ENCODE measurements at places on chromosomes 5 and 9.

DNA sequence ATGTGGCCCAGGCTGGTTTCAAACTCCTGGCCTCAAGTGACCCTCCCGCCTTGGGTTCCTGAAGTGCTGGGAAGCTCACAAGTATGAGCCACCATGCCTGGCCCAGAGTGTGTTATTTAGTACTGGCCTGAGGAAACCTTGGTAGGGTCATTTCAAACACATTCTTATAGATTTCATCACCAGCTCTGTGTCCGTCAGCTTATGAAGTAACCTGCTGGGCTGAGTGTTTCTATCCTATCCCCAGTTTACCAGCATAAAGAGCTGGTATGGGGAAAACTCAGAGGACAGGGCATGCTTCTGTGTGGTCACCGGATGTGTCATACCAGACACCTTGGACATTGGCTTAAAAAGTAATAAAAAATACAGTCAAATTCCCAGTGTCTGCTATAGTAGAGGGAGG, 45.3 kb downstream of the PTPN3 start:
- no peak for DNase-seq

GRCh38 chr5:141512390-141512910, 23.6 kb downstream of the PCDHGC5 start:
- DNase-seq, result peak; percentile 87

- no peak for DNase-seq
These were observed 22.1 kb downstream of the GOLM1 start for GRCh38 chr9:86077276-86077675.

- DNase-seq, result no peak
These were observed 47.8 kb downstream of the RETREG1 start for GRCh38 chr5:16568875-16569580.

DNA sequence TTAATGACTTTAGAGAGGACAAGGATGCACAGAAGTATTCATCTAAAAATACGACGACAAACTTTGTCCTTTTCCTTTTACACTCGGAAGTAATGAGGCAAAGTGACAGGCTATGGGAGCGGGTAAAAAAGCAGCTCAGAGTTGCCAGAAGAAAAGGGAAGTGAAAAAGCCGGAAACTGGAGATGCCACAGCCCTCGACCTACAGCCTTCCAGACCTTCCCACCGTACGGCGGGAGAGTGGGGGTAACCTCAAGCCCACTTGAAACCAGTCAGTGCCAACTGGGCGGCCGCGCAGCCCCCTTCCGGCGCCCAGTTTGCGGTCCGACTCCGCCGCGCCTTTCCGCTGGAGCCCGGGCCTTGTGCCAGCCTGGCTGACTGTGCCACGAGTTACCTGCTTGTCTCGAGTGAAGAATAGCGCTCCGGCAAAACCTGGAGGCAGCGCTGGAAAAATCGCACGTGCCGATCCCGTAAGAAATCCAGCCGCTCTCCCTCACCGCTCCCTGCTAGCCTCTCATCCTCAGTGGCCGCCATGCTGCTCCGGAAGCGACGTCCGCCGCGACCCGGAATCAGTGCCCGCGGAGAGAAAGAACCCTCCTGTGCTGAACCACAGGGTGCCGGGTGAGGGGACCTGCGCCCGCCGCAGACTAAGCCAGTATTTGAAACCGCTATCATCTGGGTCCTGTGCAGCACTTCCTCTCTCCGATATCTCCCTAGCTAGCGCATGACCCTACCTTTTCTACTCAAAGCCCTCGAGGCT, at the start of gene PGGT1B:
PGGT1B (minus strand) TSS at position 557 of the 757 bp plus-strand sequence; CDS start at position 531, 26 bp downstream.
- peak; percentile 72 for DNase-seq

DNA sequence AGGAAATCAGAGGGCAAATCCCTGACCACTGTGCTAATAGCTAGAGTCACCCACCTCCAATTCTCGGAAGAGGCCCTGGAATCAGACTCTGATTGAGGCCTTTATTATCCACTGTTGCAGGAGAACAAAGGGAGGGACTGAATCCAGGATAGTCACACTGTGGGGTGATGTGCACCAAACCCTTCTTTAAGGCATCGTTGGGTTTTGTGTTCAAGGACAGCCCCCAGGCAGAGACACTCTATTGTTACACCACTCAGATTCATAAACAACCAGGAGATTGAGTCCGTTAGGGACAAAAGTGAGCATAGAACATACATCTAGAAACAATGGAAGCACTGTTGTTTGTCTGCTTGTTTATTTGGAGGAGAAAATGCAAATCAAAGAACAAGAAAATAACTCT, 124.6 kb upstream of the TBCA start:
- no peak for DNase-seq

GRCh38 chr5:34587355-34588241, 68.5 kb upstream of the RAI14 start:
- no peak for DNase-seq

GRCh38 chr5:126674145-126674544, 73.4 kb downstream of the PHAX start:
- no peak for DNase-seq
